Liver (tissue), 10 donors: ENCODE measurements at places on chromosomes 12 and 14.

- no peak for DNase-seq
These were observed 9.8 kb downstream of the ZNF385A start for GRCh38 chr12:54374562-54375258.

DNA sequence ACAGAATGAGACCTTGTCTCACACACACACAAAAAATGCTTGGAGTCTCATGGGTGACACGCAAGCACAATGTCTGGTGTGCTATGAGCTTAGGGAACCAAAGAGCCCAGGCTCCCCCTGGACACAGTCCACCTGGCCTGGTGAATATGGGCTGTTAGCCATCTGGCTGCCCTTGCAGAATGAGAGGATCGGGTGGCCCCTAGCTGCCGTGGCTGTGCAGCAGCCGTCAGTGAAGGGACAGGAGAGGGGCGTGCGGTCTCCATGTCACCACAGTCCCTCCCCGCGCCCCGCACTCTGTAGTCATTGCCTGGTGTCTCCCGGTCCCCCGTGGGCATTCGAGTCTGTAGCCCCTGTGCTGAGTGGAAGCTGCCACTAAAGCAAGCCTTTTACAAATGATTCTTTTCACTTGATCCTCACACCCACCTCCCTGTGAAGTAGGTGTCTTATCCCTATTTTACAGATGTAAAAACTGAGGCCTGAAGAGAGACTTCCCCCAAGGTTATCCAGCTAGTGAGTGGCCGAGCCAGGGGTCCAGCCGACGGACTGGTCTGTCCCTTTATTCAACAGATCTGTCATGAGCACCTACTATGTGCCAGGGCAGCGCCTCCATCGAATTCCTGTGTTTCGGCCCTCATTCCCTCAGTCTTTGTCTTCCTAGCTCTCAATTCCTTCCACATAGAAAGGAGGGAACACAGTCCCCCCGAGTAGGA, 18.8 kb downstream of the MVK start:
- no peak for DNase-seq

GRCh38 chr12:71266606-71267005, 108.8 kb upstream of the TSPAN8 start:
- no peak for DNase-seq

GRCh38 chr12:58592475-58593207, 327.7 kb downstream of the LRIG3 start:
- DNase-seq = no peak

DNA sequence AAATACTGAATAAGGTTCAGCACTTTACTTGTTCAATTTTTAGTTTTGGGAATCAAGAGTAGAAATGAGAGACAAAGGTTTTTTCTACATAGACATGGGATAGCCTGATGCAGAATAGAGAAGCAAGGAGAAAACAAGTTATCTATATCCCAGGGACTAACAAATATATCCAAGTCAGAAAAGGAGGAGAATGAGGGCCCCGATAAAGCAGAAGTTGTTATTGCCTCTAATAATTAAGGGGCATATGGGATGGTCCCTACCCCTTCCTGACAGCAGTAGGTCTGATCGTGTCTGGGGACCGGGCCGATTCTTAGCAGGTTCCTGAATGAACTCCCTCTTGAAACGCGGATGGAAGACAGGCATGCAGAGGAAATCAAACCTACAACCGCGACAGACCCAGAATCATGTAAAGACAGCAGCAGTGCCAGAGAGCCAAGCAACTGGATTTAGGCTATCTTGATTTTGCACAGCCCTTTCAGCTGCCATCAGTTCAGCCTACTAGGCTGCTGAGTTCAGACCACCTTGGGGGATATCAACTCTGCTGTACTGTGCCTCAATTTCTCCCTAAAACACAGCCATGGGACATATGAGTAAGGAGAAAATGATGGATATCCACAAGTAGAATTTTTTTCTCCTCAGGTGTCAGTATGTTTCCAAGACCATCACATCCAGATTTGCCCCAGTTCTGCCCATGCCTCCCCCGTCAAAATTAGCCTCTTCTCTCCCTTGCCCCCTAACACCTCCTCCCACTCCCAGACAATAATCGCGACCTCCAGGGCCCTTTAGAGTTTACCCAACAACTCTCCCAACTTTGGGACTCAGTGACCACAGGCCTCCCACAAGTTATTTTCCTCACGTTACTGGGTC, 706 bp downstream of the PRMT5 start:
- no peak for DNase-seq
